ENCODE measurements at places on chromosomes 4 and X. TPM values are rescaled to one million over a fixed set of nuclear protein-coding genes. Genes with fewer than 3 reads are reported as not detected.

- no peak for DNase-seq
Measured at GRCh38 chrX:7219153-7219705, 71.3 kb upstream of the PUDP start.

DNA sequence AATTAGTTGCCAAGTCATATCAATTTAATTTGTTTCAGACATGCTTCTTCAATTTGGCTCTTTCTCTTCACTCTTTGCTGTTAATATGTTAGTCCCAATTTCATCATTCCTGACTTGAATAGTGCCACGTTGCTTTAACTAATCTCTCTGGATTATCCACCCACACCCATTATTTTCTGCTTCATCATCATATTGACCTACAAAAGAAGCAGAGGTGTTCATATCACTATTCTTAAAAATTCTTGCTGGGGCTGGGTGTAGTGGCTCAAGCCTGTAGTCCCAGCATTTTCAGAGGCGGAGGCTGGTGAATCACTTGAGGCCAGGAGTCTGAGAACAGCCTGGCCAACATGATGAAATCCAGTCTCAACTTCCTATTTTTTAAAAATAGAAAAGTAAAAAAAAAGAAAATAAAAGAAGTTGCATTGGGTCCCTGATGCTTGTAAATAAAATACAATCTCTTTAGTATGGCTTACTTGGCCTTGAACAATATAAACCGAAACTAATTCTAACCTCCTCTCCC, 65.7 kb upstream of the KCNIP4 start:
- DNase-seq: no peak

The SEC31A gene
- 190 TPM for total RNA-seq

The SLC38A5 gene
- 6.4 TPM for total RNA-seq

GRCh38 chr4:57182132-57182874, 72.1 kb upstream of the IGFBP7 start:
- DNase-seq: peak; percentile 49

DNA sequence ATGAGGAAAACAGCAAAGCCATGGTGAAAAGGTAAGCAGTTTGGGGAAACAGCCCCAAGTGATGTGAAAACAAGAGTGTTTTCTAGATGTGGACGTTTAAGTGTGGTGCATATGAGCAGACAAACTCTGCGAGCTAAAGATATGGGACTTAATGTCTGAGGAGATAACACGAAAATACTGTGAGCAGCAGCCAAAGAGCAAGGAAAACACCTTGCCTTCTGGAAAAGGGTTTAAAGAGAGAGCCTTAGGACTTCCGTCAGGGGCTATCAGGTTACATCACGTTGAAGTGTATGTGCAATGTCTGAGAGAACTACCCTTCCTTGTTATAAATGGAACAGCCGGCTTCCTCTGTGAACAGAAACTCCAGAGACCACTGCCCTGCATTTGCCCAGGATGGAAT, 54.2 kb downstream of the LEF1 start:
- no peak for DNase-seq

The NAP1L3 gene
- total RNA-seq: 0.39 TPM

- DNase-seq: no peak
Measured at GRCh38 chr4:26321373-26322221, 783 bp downstream of the RBPJ start.

The SAGE1 gene
- not detected for total RNA-seq

DNA sequence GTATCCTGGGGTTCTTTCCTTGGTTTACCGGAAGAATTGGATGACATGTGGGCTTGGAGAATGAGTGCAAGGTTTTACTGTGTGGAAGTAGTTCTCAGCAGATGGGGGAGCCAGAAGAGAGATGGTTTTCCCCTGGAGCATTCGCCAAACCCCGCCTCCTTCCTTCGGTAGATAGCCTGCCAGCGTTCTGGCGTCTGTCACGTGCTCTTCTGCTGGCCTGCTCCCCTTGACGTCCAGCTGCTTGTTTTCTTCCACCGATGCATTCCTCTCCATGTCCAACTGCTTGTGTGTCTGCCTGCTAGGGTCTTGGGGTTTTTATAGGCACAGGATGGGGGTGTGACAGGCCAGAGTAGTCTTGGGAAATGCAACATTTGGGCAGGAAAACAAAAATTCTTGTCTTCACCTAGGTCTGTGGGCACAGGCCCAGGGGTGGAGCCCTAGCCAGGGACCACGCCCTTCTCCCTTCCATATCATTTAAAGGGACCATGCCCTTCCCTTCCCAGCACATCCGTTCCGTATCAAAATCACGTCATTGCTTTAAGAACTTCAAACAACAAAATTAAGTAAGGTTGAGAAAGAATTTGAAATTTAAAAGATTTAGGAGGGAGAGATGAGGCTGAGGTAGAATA, 538.7 kb upstream of the SMIM31 start:
- no peak for DNase-seq

The MRFAP1 gene
- total RNA-seq: 85.1 TPM

The ASMT gene
- not detected for total RNA-seq

DNA sequence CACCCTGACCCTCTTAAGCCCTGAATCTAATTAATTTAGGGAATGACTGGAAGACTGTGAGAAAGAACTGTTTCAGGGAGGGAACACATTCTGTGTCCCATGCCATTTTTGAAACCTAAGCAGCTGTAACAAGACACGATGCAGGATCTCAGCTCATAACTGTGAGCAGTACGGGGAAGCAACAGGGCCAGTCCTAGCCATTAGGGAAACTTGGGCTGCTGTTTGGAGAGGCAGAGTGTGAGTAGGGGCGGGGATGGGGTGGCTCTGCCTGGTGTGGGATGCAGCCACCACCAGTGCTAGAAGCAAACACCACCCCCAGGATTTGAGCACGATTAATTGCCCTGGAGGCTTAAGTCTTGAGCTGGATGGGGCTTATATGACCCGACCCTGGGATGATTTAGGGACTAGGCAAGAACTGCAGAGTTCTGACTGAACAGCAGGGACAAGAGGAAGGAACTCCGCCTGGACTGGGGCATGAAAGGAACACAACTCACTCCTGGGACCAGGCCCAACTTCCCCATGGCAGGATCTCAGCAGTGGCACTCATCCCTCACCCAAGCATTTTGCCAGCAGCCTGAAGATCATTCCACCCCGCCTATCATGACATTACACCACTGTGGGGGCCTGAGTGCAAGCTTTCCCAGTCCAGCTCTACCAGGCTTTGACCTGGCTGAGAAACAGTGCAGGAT, 43.1 kb downstream of the ATRX start:
- peak; percentile 2 for DNase-seq

- DNase-seq: no peak
Measured at GRCh38 chr4:40699648-40700047, 50.1 kb upstream of the NSUN7 start.

DNA sequence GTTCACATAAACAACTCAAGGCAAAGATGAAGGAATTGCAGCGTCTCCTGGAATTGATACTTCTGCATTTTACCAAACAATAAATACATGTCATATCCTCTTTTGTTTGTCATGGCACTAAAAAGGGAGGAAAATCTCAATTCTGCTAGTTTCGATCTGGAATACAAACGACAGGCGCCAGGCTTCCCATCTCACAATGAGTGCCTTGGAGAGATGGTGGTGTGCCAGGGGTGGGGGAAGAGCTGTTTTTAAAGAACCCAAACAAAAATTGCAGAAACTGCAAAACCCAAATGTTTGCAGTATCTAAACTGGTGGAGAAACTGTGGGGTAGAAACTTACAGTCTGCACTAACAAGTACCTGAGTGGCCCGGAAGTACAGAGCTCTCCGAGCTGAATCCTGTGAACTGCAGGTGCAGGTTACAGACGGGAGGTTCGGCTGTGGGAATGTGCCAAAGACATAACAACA, 53.0 kb upstream of the KLF3 start:
- no peak for DNase-seq

- peak; percentile 75 for DNase-seq
Measured at GRCh38 chr4:168667921-168668320, 171.1 kb downstream of the PALLD start.

The TLR10 gene
- total RNA-seq: not detected

DNA sequence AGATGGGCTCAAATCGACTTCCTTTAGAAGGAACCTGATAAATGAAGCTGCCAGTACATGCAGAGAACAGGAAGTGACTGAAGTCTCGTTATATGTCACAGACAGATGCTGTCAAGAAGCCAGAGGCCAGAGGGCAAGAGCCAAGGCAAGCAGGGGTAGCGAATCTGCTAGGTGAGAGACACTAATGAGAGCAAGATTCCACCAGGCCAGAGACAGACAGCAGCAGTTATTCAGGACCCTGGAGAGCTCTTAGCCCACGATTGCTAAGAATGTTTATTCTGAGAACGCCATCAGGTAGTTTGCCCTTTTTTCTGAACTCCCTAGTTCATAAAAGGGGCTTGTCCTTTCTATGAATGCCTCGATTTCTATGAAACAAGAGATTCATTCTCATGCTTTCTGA, 73.7 kb downstream of the BEND2 start:
- DNase-seq: peak; percentile 3

The LRAT gene
- not detected for total RNA-seq

GRCh38 chrX:112841820-112842157, 1.2 kb upstream of the AMOT start:
- no peak for DNase-seq
